ENCODE measurements at places on chromosomes 7 and 10. TPM values are rescaled to one million over a fixed set of nuclear protein-coding genes. Genes with fewer than 3 reads are reported as not detected.

DNA sequence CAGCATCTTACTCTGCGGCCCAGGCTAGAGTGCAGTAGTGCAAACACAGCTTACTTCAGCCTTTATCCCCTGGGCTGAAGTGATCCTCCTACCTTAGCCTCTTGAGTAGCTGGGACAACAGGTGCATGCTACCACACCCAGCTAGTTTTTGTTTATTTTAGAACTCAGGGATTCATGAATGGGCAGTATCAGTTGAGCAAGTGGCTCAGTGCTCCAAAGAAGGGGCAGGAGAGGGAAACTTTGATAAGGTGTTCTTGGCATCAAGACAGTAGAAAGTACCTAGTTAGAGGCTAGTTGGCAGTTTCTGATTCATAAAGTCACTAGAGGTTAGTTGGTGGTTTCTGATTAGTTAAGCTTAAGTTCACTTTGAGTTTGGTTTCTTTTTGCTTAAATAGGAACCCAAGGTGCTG lies 18.4 kb downstream of the TRIM24 start:
- DNase-seq, result no peak

DNA sequence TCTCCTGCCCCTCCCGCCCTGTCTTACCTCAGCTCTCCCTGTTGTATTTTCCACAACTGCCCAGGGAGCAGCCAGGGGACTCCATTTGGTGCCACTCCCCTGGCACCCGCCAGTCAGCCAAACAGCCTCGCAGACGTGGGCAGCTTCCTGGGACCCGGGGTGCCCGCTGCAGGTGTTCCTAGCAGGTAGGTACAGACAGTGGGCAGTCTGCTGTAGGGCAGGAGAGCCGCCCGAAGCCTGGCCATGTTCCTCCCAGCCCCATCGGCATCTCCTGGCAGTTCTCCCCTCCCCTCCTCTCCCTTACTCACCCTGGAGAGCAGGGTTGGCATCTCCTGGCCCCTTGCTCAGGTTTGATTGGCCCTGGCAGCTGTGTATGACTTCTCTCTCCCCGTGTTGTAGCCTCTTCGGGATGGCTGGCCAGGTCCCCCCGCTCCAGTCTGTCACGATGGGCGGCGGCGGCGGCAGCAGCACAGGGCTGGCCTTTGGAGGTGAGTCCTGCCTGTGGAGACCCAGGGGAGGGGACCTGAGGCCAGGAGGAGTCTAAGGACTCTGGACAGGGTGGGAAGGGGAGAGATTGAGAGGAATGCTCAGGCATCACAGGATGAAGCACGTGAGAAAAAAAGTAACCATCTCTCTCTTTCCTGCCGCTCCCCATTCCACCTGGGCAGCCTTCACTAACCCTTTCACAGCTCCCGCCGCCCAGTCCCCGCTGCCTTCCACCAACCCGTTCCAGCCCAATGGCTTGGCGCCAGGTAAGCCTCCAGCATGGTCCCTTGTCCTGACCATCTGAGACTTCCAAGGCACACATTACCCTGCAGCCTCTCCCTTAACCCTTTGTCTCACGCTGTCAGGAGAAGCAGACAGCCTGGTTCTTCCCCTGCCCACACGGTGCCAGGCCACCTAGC lies 11.3 kb downstream of the SAP25 start:
- no peak for DNase-seq

GRCh38 chr7:30276203-30276900 lies 8.0 kb upstream of the ZNRF2 start:
- DNase-seq, result peak; percentile 18

DNA sequence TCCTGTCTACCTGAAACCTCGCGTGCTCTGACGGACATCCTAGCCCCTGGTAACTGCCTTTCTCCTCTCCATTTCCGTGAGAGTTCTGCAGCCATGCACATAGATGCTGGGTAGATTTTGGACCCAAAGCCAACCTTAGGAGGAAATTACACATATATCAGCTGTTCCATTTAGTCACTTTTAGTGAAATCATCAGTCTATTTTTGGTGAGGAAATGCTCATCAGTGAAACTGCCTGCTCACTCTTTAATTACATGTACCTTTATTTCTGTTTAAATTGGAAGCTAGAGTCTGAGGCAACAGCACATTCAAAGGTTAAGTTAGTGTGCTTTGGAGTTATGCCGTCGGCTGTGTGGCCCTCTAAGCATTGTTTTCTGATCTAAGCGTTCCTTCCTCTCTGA lies 231.3 kb downstream of the WDR37 start:
- DNase-seq, result no peak

DNA sequence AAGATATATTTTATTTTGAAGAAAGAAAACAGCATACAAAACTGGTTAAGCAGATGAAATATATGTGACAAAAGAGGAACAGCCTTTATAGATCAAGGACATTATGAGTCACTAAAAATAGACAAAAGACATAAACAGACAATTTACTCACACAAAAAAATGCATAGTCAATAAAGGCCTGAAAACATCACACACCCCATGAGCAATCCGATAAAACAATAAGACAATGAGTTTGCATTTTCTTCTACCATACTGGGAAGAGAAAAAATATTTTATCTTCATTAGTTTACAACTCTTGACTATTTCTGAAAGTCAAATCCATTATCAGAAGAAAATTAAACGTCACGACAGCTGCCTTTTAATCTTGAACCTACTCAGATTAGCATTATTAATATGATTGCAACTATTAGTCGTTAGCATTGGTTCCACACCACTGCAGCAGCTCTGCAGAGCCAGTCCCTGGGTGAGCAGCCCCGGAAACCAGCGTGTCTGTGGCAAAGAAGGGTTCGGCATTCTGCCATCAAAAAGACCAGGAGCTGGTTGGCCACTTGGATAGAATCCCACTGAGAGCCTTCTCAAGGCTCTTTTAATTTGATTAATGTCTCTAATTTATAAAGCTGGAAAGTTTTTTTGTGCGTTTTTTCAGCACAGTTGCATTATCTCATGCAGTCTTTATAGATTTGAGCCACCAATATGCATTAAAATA lies 305.4 kb upstream of the SHH start:
- DNase-seq, result no peak

DNA sequence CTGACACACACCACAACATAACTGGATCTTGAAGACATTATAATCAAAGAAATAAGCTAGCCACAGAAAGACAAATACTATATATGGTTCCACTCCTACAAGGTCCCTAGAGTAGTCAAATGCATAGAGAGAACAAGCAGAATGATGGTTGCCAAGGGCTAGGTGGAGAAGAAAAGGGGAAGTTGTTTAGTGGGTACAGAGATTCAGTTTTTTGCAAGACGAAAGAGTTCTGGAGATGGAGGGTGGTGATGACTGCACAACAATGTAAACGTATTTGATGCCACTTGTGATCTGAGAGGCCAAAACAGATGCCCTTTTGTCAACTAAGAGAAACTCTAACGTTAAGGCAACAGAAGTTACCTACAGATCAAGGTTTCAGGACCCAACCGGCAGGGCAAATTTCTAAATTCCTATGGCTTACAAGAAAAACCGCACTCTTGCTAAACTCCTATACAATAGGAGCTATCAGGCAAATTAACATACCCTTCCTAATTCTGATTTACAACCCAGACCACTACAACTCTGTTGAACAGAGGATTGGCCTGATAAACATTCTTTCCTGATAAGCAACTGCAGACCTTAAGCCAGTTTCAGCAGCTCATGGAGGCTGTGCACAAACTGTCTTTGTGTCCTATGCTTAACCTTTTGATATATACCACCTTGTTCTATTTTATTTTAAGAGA lies 69.0 kb downstream of the FAM107B start:
- DNase-seq, result no peak

- no peak for DNase-seq
These were observed 8.6 kb downstream of the MARVELD1 start for GRCh38 chr10:97721871-97722780.

DNA sequence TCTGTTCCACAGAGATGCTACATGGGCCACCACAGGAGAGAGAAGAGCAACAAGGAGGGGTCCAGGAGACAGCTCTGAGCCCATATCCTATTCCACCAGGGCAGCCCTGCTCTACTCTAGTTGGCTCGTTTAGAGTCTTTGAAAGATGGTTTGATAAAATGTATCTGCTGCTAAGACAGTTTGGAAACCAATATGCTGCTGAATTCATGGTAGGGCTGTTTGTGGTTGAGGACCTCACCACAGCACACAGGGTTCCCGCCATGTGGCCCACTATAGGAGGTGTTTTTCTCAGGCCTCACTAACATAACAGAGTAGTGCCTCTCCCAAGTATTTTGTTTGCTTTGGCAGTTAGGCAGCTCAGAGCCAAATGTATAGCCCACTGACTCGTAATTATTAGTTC lies 35.8 kb upstream of the ZC3HAV1L start:
- DNase-seq, result no peak

DNA sequence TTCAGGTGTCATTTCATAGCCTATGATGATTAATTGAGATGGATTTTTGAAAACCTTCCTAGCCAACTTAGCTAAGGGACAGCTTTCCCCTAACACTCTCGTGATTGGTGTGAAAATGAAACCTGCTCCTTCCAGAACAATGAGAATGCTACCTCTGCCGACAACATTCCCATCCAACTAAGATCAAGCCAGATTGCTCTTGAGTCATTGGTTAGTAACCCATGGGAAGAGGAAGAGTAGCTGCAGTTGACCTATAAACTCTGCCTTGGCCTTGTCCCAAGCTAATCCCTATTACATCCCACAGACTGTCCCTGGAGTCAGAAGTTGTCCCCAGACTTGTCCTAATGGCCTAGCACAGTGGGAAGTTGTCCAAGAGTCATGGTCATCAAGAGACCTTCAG lies 80.5 kb upstream of the SVIL start:
- no peak for DNase-seq

DNA sequence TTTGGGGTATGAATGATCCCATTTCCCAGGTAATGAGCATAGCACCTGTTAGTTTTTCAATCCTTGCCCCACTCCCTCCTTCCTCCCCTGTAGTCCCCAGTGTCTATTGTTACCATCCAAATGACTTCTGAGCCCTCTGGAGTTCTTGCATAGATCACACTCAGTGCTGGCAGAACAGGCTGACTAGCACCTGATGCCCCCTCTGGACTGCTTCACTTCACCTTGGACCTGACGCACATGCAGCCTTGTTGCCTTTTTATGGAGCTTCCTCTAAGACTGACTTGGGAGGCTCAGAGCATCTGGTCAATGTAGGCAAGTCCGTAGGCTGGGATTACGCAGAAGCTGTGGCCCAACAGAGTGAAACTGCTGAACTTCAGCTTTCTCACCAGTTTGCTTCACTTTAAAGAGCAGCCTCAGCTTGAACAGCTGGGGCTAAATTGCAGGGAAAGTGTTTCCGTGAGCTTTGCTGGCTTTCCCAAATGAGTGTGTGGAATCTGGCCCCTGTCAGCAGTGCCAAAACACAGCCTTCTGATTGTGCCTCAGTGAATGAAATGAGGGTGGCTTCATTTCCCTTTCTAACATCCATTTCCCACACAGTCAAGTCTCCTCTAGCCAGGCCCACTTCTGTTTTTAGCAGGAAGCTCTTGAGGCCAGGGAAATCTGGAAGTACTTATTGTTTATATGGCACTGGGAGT lies 48.5 kb downstream of the NXPH1 start:
- DNase-seq, result peak; percentile 87

DNA sequence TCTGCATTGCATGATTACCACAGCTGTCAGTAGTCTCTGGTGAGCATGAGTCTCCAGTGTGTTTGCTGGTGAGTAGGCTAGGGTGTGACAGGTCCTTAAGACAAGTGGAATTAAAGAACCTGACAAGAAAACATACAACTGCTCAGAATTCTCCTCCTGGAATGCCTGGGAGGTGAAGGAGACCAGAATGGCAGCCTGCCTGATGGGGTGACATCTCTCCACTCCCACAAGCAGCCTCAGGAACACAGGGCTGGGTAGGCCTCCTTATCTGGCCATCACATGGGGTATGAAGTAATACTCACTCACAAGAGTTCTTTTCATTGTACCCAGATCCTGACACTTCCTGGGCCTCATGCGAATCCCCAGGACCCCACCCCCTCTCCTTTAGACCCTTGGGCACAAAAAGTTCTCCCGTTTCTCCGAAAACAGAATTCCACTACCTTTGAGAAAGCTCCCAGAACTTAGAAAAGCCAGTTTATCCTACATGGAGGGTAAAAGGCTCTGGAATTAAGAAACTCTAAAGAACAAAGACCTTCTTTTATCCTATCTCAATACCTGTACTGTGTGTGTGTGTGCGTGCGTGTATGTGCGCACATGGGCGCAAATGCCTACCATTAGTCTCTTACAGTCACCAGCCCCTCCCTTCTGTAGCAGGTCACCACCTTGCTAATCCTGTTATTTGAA lies 33.4 kb upstream of the C1GALT1 start:
- DNase-seq, result no peak

DNA sequence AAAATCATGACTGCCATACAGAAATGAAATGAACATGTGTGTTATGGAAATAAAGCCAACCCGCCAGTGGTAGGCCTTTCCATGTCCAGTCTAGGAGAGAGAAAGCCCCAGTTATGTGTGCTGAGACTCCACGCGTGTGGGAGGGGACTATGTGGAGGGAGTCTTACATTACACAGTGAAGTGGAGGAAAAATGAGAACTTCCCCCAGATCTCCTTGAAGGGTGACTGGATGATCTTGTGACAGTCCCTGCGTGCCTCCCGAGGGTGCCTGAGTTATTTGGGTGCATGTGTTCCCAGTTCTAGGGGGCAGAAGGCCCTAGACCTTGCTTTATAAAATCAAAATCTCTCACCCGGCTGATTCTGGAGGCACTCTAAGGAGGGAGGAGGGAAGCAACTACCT lies 24.2 kb downstream of the UPP1 start:
- no peak for DNase-seq

DNA sequence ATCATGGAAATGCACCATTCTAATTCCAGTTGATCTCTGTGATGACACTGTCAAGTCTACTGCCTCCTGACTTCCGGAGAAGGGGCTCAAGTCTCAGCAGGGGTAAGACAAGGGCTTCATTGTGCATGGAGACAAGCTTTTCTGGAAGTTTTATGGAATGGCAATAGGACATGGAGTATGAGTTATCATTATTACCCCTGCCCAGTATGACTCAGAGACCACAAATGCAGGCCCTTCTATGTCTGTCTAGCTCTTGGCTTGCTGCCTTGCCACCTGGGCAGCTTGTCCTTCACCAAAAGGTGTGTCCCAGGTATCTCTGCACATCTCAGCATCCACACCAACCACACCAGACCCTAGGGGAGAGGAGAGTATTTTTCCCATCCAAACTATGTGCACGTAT lies 34.9 kb upstream of the KIAA1217 start:
- DNase-seq, result no peak

DNA sequence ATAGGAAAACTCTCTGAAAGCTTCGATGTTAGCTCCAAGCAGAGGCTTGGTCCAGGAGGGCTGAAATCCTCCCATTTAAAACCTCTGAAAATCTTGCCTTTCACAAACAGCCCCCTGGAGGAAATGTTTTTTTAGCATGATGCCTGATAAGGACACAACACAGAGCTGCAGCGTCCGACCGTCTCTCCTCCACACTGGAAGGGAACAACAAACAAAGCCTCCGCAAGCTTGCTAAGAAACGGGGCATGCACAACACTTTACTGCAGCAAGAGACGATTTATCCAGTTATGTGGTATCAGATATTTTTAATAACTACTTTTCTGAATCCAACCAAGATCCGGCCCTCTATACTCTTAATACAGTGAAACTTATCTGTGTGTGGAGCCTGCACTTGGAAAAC lies 182.3 kb downstream of the PTPRN2 start:
- no peak for DNase-seq

The TRPV5 gene
- 0.10 TPM for total RNA-seq

The SLC13A1 gene
- total RNA-seq, result not detected

The INHBA gene
- 6.5 TPM for total RNA-seq
